ENCODE measurements at places on chromosomes 1 and 21.
A peak's percentile ranks its signal among the peaks of the same experiment; 100 is the strongest.

- no peak for DNase-seq
Measured at GRCh38 chr1:12456979-12457378, 161.0 kb downstream of the DHRS3 start.

DNA sequence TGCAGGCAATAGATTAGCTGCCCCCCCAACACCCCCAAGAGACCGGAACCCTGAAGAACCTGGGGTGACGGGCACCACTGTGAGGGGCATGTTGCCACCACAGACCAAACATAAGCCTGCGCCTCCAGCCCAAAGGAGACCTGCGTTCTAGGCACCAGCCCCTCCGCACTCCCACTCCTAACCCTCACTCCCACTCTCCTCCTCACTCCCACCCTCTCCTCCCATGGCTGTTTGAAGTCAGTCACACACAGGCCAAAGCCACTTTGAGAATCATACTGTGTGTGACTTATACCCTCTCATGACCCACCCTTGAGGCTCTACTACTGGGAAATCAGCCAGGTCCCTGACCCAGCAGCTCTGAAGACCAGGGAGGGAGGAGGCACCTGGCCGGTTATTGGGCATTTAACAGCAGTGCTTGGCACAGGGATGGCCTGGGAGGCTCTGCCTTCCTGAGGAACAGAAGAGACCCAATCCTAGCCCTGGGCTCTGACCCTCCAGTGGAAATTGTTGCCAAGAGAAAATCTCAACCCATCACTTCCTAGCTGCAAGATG lies 43.5 kb downstream of the FBXO2 start:
- no peak for DNase-seq

DNA sequence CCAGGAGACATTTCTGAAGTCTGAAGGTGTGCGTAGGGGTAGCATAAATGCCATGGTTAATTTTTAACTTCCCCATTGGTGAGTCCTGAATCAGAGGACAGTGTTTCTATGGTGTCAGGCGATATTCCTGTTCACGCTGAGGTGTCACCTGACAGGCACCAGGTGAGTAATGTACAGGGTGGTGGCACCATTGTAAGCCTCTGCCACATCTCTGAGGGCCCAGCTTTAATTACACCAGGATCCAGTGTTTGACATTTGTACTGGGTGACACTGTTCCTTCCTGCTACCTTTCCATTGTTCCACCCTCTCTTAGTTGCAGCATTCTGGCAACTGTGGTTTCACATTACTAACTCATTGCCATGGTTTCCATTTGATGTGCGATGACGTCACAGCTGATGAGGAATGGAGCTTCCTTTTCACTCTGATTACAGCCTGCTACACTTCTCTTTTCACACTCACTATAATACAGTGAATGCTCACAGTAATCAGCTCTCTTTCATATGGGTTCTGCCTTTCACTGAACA lies 40.6 kb upstream of the MARK1 start:
- DNase-seq = no peak

DNA sequence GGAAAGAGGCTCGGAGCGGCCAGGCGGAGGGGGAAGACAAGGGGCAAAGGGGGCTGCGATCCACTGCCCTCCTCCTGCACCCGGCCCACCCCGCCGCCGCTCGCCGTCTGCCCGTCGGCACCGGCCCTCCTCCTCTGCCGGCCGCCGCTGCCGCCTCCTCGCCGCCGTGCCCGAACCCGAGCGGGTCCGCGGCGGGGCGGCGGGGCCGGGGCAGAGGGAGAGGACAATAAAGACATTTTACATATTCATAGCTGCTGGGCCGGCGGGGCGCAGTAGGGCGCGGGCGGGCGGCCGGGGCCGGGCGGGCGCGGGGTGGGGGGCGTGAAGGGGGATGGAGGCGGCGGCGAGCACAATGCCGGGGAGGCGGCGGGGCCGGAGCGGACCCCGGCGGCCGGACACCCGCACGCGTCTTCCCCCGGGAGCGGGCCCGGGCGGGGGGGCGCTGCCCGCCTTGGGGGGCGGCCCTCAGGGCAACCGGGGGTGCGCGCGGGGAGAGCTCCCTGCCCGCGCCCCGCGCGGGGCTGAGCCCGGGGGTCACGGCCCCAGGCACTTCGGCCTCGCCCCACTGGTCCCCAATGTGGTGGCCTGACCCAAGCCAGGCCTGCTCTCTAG lies 546 bp downstream of the POU2F1 start:
- peak; percentile 51 for DNase-seq

- no peak for DNase-seq
Measured at GRCh38 chr1:55192093-55192492, 23.1 kb downstream of the USP24 start.

DNA sequence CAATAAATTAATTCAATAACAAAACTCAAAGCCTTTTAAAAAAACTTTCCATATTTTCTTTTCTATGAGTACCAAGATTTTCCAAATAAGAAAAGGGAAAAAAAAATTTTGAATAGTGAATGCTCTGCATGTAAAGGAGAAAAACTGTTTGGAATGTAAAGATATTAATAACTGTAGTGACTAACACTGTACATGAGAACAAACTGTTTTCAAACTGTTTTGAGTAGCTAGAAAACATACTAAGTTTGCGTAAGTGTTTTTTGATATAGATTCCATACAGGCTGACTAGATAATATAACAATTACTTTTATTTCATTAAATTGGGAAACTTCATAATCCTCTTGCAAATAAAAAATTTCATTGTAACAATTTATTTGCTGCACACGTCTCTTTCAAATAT lies 150.5 kb downstream of the DPYD start:
- DNase-seq = no peak

- DNase-seq = no peak
Measured at GRCh38 chr1:236654957-236655356, 31.3 kb upstream of the ACTN2 start.

DNA sequence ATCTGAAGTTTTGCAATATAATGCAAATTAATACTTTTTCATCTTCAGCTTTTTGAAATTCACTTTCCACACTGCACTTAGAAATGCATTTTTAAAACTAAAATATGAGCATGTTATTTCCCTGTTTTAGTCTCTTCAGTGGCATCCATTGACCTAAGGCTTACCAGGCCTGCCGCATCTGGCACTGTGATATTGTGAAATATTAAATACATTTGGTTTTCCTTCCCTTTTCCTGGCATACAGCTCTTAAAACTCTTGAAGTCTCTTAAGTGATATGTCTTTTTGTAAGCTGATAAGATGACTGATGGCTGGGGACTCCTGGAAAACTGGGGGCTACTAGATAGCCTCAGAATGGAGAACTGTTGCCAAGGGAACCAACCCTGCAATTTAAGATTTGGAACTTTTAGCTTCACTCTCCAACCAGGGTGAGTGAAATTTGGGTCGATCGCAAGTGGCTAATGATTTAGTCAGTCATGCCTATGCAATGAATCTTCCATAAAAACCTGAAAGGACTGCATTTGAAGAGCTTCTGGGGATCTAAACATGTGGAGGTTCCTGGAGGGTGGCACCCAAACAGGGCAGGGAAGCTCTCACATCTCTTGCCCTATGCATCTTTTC lies 75.5 kb upstream of the PDC start:
- DNase-seq = no peak

- DNase-seq = no peak
Measured at GRCh38 chr21:42692688-42693087, 39.3 kb downstream of the PDE9A start.

DNA sequence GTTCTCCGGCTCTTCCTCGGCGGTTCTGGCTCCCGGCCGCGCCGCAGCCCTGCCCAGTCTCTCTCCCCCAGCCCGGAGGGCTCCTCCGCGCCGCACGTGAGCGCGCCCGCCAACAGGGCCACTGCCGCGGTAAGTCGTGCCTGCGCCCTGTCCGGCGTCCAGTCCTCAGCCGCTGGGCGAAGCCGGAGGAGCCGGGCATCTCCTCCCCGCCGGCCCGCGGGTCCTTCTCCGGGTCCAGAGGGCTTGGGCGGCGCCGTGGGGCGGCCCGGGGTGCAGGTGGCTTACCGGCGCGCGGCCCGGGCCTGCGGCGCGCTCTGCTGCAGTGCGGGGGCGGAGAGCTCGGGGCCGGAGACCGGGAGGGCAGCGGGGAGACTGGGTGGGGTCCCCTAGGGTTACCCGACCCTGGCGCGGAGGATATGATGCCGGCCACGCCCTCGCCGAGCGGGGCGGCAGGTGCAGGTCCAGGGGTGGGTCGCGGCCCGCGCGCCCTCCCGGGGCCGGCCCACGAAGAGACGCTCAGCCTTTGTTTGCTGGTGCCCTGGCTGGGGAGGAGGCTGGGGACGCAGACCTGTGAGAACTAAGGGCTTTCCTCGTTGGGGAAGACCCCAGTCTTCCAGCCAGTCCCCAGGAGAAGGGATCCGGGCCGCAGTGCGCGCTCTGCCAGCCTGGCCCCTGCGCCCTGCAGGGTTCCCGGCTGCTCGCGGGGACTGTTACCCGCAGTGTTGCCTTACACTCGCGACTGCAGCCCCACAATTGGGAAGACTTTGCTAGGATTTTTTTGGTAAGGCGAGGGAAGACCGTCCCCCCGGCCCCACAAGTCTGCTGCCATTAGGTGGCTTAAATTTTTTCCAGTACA lies at the start of gene DOP1B:
Gene DOP1B, plus strand, starts transcription at position 10 of the 856 bp plus-strand sequence. CDS start 7,910 bp downstream, outside the sequence.
- no peak for DNase-seq

GRCh38 chr1:230713138-230713537 lies 784 bp downstream of the AGT start:
- no peak for DNase-seq

DNA sequence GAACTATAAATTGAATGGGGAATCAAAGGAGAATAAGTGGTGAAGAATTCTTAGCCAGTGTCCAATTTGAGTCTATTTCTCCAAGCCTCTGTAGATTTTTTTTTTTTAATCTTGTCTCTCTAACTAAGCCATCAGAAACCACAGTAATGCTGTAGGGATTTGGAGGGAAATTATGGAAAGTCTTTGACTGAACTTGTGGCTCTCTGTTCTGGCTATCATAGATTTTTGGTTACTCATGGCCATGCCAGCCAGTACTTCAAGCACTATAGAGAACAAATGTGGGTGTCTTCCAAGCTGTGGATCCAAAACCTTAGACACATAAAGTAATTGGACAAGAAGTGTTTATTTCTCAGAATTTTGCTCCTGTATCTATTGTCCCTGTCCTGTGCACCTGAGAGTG lies 147.9 kb downstream of the LRRC40 start:
- DNase-seq = no peak

GRCh38 chr1:172288581-172288980 lies 131.9 kb upstream of the C1orf105 start:
- DNase-seq = no peak

DNA sequence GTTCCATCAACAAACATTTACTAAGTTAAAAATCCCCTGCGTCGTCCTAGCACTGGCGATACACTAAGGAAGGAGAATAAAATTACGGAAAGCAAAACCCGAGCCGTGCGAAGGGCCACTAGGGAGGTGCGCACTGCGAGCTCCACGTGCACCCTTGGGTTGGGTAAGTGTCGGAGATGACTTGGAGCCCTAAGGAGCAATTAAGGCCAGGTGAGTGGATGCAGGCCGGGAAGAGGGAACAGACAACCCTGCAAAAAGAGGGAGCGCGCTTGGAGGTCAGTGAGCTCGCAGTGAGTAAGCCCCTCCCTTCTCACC lies 704 bp downstream of the WDR4 start:
- no peak for DNase-seq

- no peak for DNase-seq
Measured at GRCh38 chr1:210315529-210315928, 13.2 kb upstream of the HHAT start.

DNA sequence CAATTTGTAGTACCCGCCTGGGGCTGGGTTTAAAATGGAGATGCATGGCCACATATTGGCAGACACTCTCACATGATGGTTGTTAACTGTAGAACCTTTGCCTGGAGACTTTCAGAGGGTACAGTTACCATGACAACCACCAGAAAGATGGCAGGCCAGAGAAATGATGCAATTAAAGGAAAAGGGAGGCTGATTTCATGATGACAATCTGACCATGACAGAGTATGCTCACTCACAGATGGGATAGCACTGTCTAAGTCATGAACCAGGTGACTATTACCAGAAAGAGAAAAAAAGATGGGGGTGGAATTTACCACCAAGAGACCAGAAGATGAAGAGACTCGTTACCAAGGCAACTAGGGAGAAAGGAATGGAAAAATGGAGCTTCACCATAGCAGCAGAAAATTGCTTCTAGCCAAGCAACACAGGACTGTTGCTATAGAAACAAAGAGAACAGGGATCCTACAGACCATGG lies 3.5 kb upstream of the TRIT1 start:
- no peak for DNase-seq

GRCh38 chr1:161706113-161706481 lies 932 bp upstream of the FCRLA start:
- no peak for DNase-seq

DNA sequence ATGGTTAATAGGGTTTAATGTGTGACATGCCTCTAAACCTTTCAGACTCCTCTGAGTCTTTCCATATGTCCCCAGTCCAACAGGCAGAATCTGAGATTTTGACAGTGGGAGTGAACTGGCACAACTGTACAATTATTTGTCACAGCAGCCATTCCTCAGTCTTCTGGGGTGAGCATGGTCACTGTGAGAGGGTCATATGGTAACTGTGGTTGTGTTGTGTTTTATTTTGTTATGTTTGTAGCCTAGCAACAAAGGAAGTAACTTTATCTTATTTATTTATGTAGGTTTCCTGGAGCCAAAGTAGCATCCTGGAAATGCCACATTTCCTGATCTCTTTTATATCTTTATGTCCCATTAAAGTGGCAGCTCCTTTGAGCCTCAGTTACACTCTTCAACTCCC lies 1067.9 kb downstream of the TTLL7 start:
- DNase-seq = no peak
